ENCODE measurements at places on chromosomes 6 and 20. TPM values are rescaled to one million over a fixed set of nuclear protein-coding genes. Genes with fewer than 3 reads are reported as not detected.
A peak's percentile ranks its signal among the peaks of the same experiment; 100 is the strongest.

C20orf141 gene
- not detected for total RNA-seq

- H3K27ac ChIP-seq = no peak overlapping the region
- no peaks in the 10 kb centered on the region for H3K36me3 ChIP-seq
- peaks cover 92% of the 10 kb centered on the region for H3K4me1 ChIP-seq
- DNase-seq = no peak
- H3K4me3 ChIP-seq = peak overlapping the region; percentile 8
Observed at GRCh38 chr6:139145661-139146060, 10.8 kb downstream of the HECA start.

TCF21 gene
- total RNA-seq = not detected

ASIP gene
- not detected for total RNA-seq

DNA sequence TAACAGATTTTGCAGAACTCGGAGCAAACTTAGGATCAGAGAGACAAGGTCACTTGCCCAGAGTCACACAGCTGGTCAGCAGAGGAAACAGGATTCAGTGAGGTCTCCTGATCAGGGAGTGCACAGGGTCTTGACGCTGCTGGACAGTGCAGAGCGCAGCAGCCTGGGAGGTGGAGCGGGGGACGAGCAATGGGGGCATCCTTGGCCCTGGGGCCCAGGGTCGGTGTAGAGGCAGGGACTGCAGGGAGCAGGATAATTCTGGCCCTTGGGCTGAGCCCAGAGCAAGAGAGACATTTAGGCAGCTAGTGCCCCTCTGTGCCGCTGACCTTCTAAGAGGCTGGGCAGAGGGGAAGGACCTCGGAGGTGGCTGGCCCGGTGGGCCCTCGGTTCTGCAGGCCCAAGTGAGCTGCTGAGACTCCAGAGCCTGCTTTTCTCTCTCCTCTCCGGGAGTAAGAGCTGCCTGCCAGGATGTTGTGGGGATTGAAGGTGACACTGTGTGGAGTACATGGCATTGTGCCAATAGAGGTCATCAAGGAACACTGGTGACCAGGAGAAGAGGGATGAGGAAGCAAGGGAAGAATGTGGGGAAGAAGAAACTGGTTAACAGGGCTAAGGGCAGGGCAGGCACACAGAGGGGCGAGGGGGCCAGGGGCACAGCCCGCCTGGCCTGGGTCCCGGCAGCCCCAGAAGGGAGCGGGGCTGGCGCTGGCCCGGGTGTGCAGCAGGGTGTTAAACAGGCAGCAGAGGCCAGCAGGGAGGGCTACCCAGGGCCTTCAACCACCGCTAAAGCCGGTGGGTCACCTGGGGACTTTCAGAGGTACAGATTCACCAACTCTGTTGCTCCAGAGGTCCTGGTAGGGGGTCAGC lies 122.0 kb downstream of the AGPAT4 start:
- H3K4me3 ChIP-seq = no peak overlapping the region
- no peaks in the 10 kb centered on the region for H3K36me3 ChIP-seq
- H3K27ac ChIP-seq = no peak overlapping the region

PGC gene
- not detected for total RNA-seq

OSER1 gene
- 24.8 TPM for total RNA-seq

GRCh38 chr6:21965953-21966539 lies 330.8 kb downstream of the PRL start:
- no peak for DNase-seq
- H3K27me3 ChIP-seq = no peaks in the 10 kb centered on the region
- H3K4me3 ChIP-seq = no peak overlapping the region
- no peak overlapping the region for H3K27ac ChIP-seq
- no peaks in the 10 kb centered on the region for H3K4me1 ChIP-seq

DNA sequence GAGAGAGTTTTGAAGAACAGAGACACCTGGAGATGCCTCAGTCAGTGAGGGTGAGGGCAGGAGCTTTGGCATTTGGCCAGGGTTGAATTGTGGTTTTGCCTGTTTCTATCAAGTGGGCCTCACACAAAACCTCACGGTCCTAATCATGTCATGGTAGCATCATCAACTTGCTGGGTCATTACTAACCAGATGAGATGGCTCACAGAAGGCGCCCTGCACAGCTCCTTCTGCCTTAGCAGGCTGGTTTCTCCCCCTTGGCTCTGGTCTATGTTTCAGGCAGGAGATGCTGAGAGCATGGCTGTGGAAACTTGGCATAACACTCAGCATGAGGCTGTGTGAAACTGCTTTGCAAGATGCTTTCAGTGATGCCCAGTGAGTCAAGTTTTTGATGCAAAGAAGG lies 99.3 kb downstream of the LRRC1 start:
- H3K36me3 ChIP-seq = no peaks in the 10 kb centered on the region
- DNase-seq = no peak
- no peak overlapping the region for H3K4me3 ChIP-seq
- H3K27me3 ChIP-seq = no peaks in the 10 kb centered on the region
- no peak overlapping the region for H3K27ac ChIP-seq
- H3K4me1 ChIP-seq = no peaks in the 10 kb centered on the region

GRCh38 chr20:35134472-35134871 lies 12.7 kb downstream of the EDEM2 start:
- H3K4me1 ChIP-seq = no peaks in the 10 kb centered on the region
- H3K4me3 ChIP-seq = no peak overlapping the region
- H3K27ac ChIP-seq = no peak overlapping the region
- peaks cover 37% of the 10 kb centered on the region for H3K36me3 ChIP-seq
- no peak for DNase-seq

VPS16 gene
- 47.8 TPM for total RNA-seq

DNA sequence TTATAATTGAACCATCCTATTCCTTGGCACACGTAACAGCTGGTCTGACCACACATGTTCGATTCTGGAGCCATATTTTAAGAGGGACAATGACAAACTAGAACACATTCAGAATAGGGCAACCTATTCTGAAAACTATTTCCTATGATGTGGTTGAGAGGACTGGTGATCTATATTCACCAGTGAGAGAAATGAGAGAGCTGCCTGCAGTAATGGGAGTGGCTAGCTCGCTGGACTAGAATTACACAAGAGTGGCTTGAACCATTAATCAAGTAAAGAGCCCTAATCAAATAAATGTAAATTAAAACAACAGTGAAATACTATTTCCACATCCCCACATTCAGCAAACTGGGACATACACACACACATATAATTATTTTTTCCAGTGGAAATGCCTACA lies 55.3 kb upstream of the LY86 start:
- no peaks in the 10 kb centered on the region for H3K27me3 ChIP-seq
- H3K36me3 ChIP-seq = no peaks in the 10 kb centered on the region
- no peak for DNase-seq

DNA sequence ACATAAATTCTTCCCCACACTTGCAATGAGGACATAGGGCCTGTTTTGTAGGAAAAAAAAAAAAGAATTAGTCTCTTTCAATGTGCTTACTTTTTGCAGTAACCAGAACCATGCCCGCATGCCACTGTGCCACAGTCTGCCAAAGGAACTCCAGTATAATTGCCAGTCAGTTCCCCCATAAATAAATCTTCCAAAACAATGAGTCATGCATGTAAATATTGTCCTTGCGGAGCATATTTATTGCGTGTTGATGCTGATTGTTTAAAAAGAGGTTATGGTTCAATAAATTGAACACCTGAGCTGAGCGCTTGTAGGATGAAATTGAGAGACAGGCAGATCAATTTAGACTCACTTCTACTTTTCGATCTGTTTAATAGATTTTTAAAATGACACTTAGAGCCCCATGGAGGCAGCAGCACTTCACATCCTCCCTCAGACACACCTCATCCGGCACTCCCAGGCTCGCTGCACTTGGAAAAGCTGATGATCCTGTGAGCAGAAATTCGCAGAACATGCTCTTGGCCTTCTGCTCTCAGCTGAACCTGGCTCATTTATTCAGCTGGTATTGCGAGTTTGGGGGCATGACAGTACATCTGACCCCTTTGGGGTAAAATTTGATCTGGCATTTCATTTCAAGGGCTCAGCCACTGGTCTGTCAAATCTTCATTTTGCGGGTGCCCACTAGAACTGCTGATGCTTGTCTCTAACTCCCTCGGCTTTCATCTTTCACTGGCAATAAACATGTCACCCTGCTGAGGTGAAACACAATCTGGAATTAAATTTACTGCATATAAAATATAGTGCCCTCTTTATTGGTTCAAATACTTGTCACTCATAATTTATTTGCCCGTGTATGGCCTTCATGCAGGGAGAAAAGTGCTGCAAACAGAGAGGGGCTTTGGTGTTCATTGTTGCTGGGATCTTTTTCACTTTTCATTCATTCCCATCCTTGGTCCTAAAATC lies 371.1 kb upstream of the POU3F2 start:
- no peak overlapping the region for H3K4me3 ChIP-seq
- no peak overlapping the region for H3K27ac ChIP-seq
- H3K4me1 ChIP-seq = no peaks in the 10 kb centered on the region
- DNase-seq = no peak
- no peaks in the 10 kb centered on the region for H3K36me3 ChIP-seq

PNISR gene
- total RNA-seq = 105 TPM

- no peaks in the 10 kb centered on the region for H3K27me3 ChIP-seq
- no peaks in the 10 kb centered on the region for H3K36me3 ChIP-seq
- no peak for DNase-seq
- H3K4me3 ChIP-seq = no peak overlapping the region
Observed at GRCh38 chr20:36394340-36394965, 88.3 kb downstream of the DLGAP4 start.

TBXT gene
- not detected for total RNA-seq

- no peaks in the 10 kb centered on the region for H3K36me3 ChIP-seq
- peaks cover 67% of the 10 kb centered on the region for H3K4me1 ChIP-seq
- H3K4me3 ChIP-seq = no peak overlapping the region
- no peak for DNase-seq
Observed at GRCh38 chr6:31470801-31471200, 27.1 kb upstream of the MICB start.

GRCh38 chr6:146282837-146283236 lies 254.0 kb downstream of the GRM1 start:
- DNase-seq = no peak
- no peaks in the 10 kb centered on the region for H3K4me1 ChIP-seq
- no peaks in the 10 kb centered on the region for H3K36me3 ChIP-seq
- H3K4me3 ChIP-seq = no peak overlapping the region

PRL gene
- total RNA-seq = not detected

DNA sequence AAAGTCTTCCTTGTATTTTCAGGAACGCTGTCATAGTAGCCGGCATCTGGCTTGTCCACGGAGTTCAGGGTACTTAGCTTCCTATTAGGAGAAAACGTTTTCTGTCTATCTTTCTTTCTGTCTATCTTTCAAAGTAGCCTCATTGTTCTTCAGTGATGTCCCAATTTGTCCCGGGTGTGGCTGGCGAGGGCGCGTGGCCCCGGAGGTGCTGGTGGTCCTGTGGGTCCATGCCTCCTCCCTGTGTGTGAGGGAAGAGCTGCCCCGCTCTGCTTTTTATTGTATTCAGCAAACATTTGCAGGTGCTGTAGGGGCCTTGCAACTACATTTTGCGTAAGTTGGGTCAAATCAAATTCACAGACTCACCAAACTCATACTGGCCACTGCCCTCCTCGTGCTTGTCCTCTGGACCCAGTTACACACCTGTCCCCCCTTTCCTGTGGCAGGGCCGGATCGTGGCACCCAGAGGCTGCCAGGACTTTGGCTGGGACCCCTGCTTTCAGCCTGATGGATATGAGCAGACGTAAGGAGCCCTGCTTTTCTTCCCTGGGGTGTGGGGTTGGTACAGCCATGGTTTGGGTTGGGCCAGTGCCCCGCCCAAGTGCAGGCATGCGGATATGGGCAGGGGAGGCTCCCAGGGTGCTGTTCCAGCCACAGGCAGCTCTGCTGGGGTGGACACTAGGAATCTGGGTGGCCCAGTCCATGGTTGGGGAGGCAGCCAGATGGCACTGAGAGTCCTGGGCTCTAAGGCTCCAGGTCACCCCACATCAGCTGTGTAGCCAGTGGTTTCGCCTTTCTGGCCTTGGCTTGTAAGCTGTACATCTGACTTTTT lies 12.3 kb downstream of the ITPA start:
- DNase-seq = no peak
- H3K36me3 ChIP-seq = peaks cover 8% of the 10 kb centered on the region
- H3K27me3 ChIP-seq = no peaks in the 10 kb centered on the region
- H3K27ac ChIP-seq = no peak overlapping the region
- no peak overlapping the region for H3K4me3 ChIP-seq

- H3K4me3 ChIP-seq = no peak overlapping the region
- no peaks in the 10 kb centered on the region for H3K36me3 ChIP-seq
- H3K4me1 ChIP-seq = no peaks in the 10 kb centered on the region
Observed at GRCh38 chr20:54846948-54847347, 371.6 kb downstream of the DOK5 start.

DNA sequence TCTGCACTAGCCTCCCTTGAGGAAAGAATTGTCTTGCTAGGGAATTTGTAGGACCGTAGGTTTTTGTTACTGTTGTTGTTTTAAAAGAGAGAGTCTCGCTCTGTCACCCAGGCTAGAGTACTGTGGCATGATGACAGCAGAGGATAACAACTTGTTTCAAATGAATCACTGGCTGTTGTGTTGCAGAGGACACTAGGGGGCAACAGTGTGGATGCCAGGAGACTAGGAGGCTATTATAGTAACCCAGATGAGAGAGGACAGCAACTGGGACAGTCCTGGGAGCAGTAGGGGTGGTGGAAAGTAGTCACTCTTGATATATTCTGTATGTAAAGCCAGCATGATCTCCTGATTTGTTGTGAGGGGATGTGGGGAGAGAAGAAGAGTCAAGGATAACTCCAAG lies 41.8 kb upstream of the LAMA4 start:
- H3K36me3 ChIP-seq = no peaks in the 10 kb centered on the region
- no peak overlapping the region for H3K27ac ChIP-seq
- DNase-seq = no peak
- no peaks in the 10 kb centered on the region for H3K27me3 ChIP-seq
- no peaks in the 10 kb centered on the region for H3K4me1 ChIP-seq
- no peak overlapping the region for H3K4me3 ChIP-seq

REM1 gene
- total RNA-seq = not detected
